ENCODE measurements at places on chromosomes 5 and 9. TPM values are rescaled to one million over a fixed set of nuclear protein-coding genes. Genes with fewer than 3 reads are reported as not detected.

DNA sequence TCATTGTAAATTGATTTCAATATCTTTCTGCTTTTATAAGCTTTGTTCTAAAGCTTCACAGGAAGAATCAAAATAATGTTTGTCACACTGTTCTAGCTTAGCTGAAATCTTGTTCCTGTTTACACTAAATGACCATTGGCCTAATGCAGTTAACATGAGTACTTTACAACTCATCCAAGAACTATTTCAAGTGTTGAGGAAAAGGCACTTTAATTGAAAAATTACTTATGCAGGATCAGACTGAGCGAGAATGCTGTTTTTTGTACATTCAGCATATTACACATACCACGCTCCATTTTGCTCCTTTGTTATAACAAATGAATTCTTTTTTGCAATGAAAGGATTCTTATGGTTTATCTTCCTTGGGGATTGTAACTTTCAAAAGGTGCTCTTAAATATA is 22.4 kb upstream of the SMIM15 start:
- no peaks in the 10 kb centered on the region for H3K4me1 ChIP-seq
- H3K4me3 ChIP-seq: no peak overlapping the region
- no peak for DNase-seq
- no peak overlapping the region for H3K27ac ChIP-seq
- H3K36me3 ChIP-seq: no peaks in the 10 kb centered on the region

- no peak overlapping the region for H3K27ac ChIP-seq
- H3K4me3 ChIP-seq: no peak overlapping the region
- no peaks in the 10 kb centered on the region for H3K4me1 ChIP-seq
- H3K27me3 ChIP-seq: no peaks in the 10 kb centered on the region
Measured at GRCh38 chr9:33125871-33126823, 41.0 kb downstream of the B4GALT1 start.

GRCh38 chr5:14781106-14781505 is 90.5 kb downstream of the ANKH start:
- H3K4me3 ChIP-seq: no peak overlapping the region
- no peaks in the 10 kb centered on the region for H3K27me3 ChIP-seq
- H3K27ac ChIP-seq: no peak overlapping the region
- no peaks in the 10 kb centered on the region for H3K4me1 ChIP-seq

RGMB gene
- total RNA-seq: 41.2 TPM

SLC4A9 gene
- total RNA-seq: not detected

ARL14EPL gene
- total RNA-seq: 0.66 TPM
